PC-3 (cell line): ENCODE measurements at places on chromosomes 7 and 10. TPM values are rescaled to one million over a fixed set of nuclear protein-coding genes. Genes with fewer than 3 reads are reported as not detected.

DNA sequence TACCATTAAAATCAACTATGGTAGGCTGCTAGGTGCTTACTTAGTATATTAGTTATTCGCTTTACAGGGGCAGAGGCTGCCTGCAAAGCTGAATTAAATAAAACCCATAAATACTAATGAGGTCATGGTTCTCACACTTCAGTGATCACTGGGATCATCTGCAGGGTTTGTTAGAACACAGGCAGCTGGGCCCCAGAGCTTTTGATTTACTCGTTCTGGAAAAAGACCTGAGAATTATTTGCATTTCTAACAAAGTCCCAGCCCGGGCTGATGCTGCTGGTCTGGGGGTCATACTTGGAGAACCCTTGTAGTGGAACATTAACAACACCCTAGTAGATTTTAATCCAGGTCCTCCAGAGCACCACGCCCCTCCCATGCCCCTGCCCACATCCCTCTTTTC, 8.5 kb downstream of the UCN3 start:
- no peak for DNase-seq

DNA sequence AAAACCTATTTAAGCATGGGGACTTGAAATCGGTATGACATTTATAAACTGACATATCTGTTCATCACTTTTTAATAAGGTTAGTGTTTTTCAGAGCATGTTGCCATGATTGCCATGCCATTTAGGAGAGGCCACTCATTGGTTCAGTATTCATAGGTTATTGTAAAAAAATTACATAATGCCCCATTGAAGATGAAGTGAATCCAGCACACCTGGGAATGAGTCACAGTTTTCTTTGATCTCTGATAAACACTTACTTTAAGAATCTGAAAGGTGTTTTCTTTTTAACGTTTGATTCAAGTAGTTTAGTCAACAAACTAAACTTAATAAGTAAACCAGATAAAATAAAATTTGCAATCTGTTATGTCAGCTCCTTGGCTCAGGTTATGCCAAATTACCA, 278.3 kb downstream of the ARL4A start:
- DNase-seq, result peak; percentile 19

DNA sequence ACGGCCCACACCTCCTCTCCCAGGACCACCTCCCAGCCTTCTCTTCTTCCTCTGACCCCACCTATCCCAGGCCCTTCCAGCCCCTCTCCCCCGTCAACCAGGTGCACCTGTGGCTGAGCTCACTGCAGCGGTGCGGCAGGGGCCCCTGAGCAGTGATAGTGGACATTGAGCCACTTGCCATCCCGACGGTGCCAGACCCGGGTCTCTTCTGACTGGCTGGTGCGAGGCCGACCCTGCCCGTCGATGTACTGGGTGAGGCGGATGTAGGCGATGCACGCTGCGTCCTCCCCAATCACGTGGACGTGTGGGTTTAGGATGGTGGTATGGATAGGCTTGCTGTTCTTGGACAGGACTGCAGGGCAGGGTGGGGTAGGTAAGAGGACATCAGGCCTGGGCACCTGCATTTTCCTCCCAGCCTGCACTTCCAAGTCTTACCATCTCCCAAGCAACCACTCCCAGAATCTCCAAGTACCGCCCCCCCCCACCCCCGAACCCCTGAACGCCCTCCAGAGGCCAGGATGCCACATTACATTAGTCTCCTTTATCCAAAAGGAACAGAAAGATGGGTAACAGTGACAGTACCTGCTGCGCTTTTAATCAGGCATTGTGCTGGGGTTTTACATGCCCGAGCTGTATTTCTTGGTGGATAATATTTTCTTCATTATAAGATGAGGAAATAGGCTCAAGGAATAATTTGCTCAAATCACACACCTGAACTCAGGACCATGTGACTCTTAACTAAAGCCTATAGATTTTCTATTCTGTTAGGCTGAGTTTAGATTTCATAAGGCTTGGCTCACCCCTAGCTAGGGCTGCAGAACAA, 3.7 kb upstream of the NDST2 start:
- peak; percentile 71 for DNase-seq

The GARIN1A gene
- 0.91 and 3.6 TPM in 2 replicates for total RNA-seq

GRCh38 chr10:103491729-103492364, 1.7 kb upstream of the NEURL1 start:
- DNase-seq, result peak; percentile 71

GRCh38 chr10:17179002-17179401, 22.5 kb downstream of the TRDMT1 start:
- no peak for DNase-seq

The CHST15 gene
- total RNA-seq, result 16.4 and 17.1 TPM in 2 replicates
